ENCODE measurements at places on chromosomes 5 and 9. TPM values are rescaled to one million over a fixed set of nuclear protein-coding genes. Genes with fewer than 3 reads are reported as not detected.

The PCDH12 gene
- total RNA-seq, result 19.8 TPM

The PIGO gene
- 9.1 TPM for total RNA-seq

The EQTN gene
- 0.13 TPM for total RNA-seq

The CSF2 gene
- not detected for total RNA-seq

The PDCD1LG2 gene
- 1.3 TPM for total RNA-seq

The PCDHB15 gene
- total RNA-seq, result 4.3 TPM

The CYSTM1 gene
- 31.1 TPM for total RNA-seq

The ZNF462 gene
- 18.8 TPM for total RNA-seq

The OR1Q1 gene
- not detected for total RNA-seq

The TMEM232 gene
- 2.7 TPM for total RNA-seq

The NAIP gene
- total RNA-seq, result 10.7 TPM

The IQGAP2 gene
- 17.2 TPM for total RNA-seq

The HINT1 gene
- total RNA-seq, result 245 TPM

The ZNF484 gene
- total RNA-seq, result 14.5 TPM

The CER1 gene
- 0.22 TPM for total RNA-seq

The PCDHA12 gene
- 0.09 TPM for total RNA-seq

The GRPEL2 gene
- total RNA-seq, result 14.1 TPM

The TNFSF8 gene
- total RNA-seq, result 0.49 TPM

The PCDHAC1 gene
- 0.27 TPM for total RNA-seq

The LCN15 gene
- total RNA-seq, result not detected

The ZNF189 gene
- 26.1 TPM for total RNA-seq

The LHX3 gene
- total RNA-seq, result not detected

The PDE6A gene
- total RNA-seq, result not detected

The INSL4 gene
- total RNA-seq, result not detected

The POLK gene
- total RNA-seq, result 35.0 TPM

The HEMGN gene
- 6.7 TPM for total RNA-seq

The RGS7BP gene
- 5.3 TPM for total RNA-seq

The RASEF gene
- total RNA-seq, result 0.31 TPM

Data from muscle of leg (tissue), 16 donors.